ENCODE measurements at places on chromosomes 1 and 21.

DNA sequence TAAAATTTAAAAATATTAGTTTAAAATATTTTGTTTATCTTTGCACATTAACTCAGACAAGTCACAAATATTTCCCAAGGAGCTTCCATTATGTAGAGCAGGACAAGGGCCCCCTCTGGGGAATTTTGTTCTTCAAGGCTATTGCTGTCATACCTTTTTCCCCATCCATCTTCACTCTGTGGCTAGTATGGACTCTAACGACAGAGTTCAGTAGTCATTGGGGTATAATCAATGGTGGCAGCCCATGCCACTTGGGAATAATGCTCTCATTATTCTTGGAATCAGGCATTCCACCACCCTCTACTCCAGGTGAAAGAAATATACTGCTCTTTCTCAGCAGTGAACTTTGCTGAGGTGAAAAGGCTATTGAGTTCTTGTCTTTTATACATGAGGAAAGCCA is 38.5 kb upstream of the ERO1B start:
- no peak for DNase-seq

GRCh38 chr1:70429219-70429618 is 18.2 kb downstream of the CTH start:
- no peak for DNase-seq

GRCh38 chr1:206578978-206579374 is 33.3 kb downstream of the EIF2D start:
- DNase-seq, result no peak

GRCh38 chr21:18373606-18374005 is 30.0 kb downstream of the TMPRSS15 start:
- no peak for DNase-seq

- DNase-seq, result no peak
These were observed 7.0 kb upstream of the GBP6 start for GRCh38 chr1:89356658-89357400.

DNA sequence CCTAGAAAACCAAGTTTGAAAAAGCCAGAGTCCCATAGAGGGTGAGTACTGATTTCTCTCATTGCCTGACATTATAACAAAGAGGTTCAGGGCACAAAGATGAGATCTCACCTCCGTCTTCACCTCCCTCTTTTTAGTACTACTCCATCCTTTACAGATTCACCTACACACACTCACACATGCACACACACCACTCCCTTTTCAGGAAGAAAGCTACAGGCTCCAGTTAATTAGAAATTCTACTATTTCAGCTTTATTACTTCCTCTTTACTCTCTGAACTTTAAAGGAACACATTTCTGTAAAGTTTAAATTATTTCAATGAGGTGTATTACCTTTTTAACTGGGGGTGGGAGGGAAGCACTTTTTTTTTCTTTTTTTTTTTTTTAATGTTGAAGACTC is 59.6 kb upstream of the PRDX6 start:
- DNase-seq, result no peak

- no peak for DNase-seq
These were observed 83.2 kb downstream of the BCAR3 start for GRCh38 chr1:93598396-93598795.

DNA sequence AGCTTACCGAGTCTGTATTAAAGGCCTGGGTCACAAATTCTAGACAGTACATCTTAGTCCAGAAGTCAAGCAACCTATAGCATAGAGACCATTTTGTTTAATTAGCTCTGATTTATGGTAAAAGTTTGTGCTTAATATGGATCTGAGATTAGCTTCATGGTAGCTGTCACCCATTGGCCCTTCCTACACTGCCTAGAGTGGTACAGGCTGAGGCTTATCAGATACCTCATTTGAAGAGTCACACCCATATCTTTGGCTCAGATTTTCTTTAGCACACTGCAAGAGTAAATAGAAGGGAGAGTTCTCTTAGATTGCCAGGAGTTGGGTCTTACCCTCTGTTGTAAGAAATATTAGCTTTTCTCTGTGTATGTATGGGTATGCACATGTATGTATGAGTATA is 3.6 kb downstream of the AK4 start:
- DNase-seq, result no peak

GRCh38 chr1:43945674-43946235 is 995 bp upstream of the IPO13 start:
- DNase-seq, result no peak

- no peak for DNase-seq
These were observed 118.8 kb downstream of the HUNK start for GRCh38 chr21:31991356-31992331.

DNA sequence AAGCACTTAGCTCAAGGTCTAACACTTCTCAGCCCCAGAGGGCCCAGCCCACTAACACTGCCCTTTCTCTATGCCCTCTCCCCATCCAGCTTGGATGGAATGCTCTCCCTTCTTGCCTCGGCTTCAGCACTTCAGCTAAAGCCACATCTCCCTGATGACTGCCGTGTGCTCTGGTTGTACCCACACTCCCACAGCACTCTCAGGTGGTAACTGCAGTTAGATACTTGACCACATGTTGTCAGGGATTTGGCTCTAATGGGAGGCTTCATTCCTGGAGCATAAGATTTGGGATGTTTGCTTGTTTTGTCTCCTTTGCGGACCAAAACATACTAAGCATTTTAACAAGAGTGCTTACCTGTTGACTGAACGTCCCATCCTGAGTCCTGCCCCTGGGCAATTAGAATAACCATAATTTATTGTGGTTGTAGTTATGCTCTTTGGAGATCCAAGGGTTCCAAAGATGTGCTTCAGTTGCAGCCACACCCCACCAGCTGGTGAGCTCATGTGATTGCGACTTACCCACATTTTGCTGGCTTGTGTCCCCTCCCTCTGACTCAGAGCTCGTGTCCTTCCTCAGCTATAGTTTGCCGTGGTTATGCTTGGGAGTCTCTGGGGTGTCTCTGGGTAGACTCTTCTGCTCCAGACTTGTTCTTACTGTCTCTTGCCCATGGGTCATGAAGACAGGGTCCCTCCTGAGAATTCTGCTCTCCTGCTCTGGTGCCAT is 7.7 kb upstream of the SLC26A9 start:
- no peak for DNase-seq

- no peak for DNase-seq
These were observed 35.6 kb downstream of the ADARB1 start for GRCh38 chr21:45109831-45110492.

GRCh38 chr1:43708002-43708410 is 670 bp downstream of the ST3GAL3 start:
- peak; percentile 6 for DNase-seq

DNA sequence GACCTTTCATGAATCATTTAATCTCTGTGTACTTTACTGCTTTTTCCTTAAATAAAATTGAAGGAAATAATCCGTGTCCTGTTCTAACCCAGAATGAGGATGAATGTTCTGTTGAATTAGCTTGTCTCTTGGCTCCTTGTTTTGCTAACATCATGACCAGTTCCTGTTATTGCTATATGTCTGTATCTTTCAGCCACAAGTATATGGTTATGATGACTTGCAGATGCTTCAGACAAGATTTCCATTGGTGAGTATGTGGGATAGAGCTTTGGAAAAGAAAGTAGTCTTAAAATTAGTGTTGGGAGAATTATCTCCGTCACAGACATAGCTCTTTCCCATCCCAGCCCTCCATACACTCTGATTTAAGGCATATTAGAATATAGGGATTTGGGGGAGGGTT is 13.6 kb upstream of the HAX1 start:
- no peak for DNase-seq

- no peak for DNase-seq
These were observed 179.3 kb downstream of the KAZN start for GRCh38 chr1:14777516-14778506.

- DNase-seq, result no peak
These were observed 1.8 kb downstream of the VWA1 start for GRCh38 chr1:1437033-1437903.

DNA sequence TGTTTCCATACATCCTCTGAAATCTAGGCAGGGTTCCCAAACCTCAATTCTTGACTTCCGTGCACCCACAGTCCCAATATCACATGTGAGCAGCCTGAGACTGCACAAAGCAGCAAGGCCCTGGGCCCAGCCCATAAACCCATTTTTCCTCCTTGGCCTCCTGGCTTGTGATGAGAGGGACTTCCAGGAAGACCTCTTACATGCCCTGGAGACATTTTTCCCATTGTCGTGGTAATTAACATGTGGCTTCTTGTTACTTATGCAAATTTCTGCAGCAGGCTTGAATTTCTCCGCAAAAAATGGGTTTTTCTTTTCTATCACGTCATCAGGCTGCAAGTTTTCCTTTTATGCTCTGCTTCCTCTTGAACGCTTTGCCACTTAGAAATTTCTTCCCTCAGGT is 3.3 kb upstream of the PIGK start:
- DNase-seq, result no peak

Measured in left renal cortex interstitium (tissue), 4 donors.